Dermis microvascular lymphatic vessel endothelial cell (primary cell): ENCODE measurements at places on chromosomes 7 and 10.
A peak's percentile ranks its signal among the peaks of the same experiment; 100 is the strongest.

GRCh38 chr10:70528741-70529362, 50.3 kb downstream of the PALD1 start:
- DNase-seq: no peak

DNA sequence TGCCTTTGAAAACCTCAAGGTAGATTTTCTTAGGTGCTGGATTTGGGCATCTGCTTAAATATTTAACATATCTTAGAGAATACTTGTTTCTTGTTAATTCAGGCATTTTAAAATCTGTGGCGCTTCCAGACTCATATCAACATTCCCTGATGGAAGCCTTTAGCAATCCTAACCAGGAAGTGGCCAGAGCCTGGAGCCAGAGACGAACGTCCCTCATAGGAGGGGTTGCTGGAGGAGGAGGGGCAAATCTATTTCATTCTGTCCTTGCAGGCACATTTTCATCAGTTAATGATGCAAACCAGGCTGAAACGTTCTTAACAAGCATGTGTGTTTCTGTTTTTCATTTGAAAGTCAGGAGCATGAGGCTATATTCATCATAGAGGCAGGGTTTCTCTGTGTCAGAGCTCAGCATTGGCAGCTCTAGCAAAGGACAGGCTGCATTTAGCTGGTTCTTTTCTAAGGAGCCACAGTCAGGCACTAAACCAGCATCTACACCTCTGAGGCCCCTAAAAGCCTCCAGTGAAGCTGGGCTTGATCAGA, 17.8 kb upstream of the IFIT2 start:
- DNase-seq: no peak

- no peak for DNase-seq
These were observed 113.1 kb downstream of the ARL4A start for GRCh38 chr7:12800486-12800885.

GRCh38 chr7:140609646-140610045, 31.0 kb downstream of the DENND2A start:
- DNase-seq: no peak

- no peak for DNase-seq
These were observed 4.5 kb downstream of the HNRNPA2B1 start for GRCh38 chr7:26195867-26196657.

GRCh38 chr7:123393623-123394022, 140.8 kb downstream of the IQUB start:
- no peak for DNase-seq

- no peak for DNase-seq
These were observed 130.2 kb downstream of the OAT start for GRCh38 chr10:124288486-124288885.

- DNase-seq: peak; percentile 8
These were observed 2.7 kb upstream of the CUL2 start for GRCh38 chr10:35092851-35093250.

- peak; percentile 5 for DNase-seq
These were observed 25.4 kb downstream of the CYP2C9 start for GRCh38 chr10:94963901-94964300.

- no peak for DNase-seq
These were observed 162.8 kb downstream of the USP6NL start for GRCh38 chr10:11448545-11449244.

- DNase-seq: no peak
These were observed 90.8 kb downstream of the KIAA1217 start for GRCh38 chr10:24299578-24300260.

GRCh38 chr7:29502133-29502532, 61.5 kb upstream of the PRR15 start:
- DNase-seq: no peak

DNA sequence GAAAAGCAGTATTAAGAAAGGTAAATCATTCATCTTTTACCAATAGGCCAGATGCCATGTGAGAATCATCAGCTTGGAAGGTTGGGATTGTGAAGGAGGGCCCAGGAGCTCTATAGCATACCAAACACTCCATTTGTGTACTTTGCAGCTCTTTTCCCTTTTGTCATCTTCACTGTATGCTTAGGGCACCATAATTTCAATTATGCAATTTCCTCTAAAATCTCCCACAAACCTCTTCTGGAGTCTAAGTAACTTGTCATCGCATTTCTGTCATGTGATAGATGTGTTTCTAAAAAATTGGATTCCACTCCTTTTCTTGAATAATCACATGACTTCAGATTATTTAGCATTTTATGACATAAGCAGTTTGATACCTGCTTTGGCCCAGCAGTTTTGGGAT, 17.9 kb downstream of the RPP30 start:
- DNase-seq: no peak

DNA sequence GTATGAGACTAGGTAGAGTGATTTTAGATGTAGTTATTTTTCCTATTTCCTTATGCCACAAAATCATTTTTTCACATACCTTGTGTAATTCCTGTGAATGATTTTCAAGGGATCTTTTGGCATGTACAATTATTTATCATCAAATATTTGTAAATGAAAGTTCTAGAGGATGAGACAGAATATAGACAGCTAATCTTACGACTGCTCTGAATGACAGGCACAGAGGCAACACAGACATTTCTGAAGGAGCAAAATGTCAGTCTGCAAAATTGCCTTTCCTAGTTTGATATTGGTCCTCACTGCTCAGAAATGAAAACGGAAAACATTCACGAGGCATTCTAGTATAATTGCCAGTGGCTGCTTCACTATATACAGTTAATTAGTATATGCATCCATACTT, 810.6 kb upstream of the C7orf33 start:
- no peak for DNase-seq

- no peak for DNase-seq
These were observed 36.0 kb upstream of the PRR15 start for GRCh38 chr7:29527505-29528108.

GRCh38 chr10:131271195-131271880, 40.2 kb downstream of the TCERG1L start:
- no peak for DNase-seq

DNA sequence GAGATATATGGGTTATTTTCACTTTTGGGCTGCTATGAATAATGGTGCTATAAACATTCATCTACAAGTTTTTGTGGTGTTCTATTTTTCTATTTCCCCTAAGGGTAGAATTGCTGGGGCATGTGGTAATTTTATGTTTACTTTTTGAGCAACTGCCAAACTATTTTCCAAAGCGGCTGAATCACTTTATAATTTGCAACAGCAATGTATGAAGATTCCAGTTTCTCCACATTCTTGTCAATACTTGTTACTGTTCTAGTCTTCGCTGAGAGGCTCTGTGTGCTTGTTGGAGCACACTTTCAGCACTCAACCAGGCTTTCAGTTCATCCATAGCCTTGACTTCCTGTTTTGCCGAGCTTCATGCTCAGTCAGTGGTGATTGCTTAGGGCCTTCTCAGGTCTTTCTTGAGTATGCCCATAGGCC, 39.0 kb downstream of the ADK start:
- DNase-seq: peak; percentile 62

DNA sequence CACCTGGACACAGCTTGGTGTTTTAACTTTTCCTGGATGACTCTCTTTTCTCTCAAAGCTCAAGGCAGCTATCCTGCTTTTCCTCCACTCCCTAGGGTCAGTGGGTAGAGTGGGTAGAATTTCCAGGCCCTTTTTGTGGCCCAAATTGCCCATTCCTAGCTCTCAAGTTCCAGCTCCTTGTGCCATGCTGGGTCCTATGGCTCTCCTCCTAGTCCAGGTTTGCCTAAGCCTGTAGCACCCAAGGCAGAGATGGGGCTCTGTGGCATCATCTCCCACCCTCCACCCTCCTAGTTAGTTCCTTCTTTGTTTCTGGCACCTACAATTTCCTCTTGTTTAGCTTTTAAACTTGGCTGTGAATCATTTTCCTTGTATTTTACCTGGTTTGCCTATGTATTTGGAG, 9.7 kb downstream of the CPA4 start:
- DNase-seq: no peak

DNA sequence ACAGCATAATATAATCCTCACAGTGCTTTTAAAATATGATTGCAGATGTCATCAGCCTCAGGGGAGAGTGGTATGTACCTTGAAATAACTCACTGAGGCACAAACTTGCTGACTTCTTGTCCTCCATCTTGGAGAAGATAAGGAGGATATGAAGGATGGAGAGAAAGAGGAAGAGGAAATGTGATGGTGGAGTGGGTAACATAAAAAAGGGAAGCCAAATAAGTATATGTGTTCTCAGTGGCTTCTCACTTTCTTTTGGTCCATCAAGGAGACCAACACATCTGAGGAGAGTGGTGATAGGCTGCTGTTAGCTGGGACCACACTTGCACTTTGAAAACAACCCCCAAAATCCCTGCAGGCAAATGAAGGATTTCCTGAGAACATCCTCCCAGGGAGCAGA, 21.6 kb upstream of the ZNF37A start:
- no peak for DNase-seq

- no peak for DNase-seq
These were observed 375.5 kb downstream of the TCERG1L start for GRCh38 chr10:130935897-130936550.

DNA sequence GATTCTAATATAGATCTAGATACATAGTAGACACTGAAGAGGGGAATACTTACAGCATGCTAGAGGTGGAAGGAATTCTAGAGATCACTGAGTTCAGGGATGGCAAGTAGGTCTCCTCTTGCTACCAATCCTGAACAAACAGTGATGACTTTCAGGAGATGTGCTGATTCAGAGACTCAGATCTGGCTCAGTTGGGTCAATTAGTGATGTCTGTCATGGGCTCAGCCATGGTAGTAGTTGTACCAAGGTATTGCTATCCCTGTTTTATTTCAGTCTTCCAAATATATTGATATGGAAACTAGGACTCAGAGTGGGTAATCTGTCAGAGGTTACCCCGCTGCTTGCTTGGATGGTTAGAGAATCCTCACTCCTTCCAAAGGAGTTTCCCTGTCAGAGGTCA, 38.5 kb downstream of the UNC5B start:
- no peak for DNase-seq

DNA sequence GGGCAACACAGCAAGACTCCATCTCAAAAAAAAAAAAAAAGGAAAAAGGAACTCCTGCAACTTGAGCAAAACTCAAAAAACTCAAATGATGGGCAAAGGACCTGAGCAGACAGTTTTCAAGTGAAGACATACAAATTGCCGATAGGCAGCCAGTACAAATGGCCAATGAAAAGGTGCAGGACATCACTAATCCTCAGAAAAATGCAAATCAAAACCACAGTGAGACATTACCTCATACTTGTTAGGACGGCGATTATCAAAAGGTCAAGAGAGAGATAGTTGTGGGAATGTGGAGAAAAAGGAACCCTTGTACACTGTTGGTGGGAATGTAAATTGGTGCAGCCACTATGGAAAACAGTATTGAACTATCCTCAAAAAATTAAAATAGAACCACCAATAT, 16.8 kb downstream of the SVOPL start:
- no peak for DNase-seq

- peak; percentile 14 for DNase-seq
These were observed 132.1 kb upstream of the BTBD16 start for GRCh38 chr10:122138831-122139625.

- DNase-seq: peak; percentile 65
These were observed 825 bp downstream of the ADRB1 start for GRCh38 chr10:114044247-114045135.

- DNase-seq: no peak
These were observed 14.1 kb downstream of the BMPR1A start for GRCh38 chr10:86770412-86770960.

DNA sequence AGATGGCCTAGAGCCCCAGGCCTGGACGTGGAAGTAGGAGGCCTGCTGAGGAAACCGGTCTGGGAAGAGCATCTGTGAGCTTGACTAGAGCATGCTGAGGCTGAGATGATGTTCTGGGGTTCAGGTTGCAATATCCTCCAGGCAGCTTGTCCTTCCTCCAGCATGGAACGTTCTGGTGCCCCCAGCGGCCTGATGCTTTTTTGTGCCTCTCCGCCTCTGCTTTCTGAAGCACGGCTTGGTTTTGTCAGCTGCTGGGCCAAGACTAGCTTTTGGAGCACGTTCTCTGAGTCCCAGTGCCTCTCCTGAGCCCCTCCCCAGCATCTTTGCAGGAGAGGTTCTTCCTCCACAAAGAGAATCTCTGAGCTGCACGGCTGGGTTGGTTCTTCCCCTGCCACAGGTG, 682.0 kb upstream of the FOXK1 start:
- DNase-seq: no peak

- no peak for DNase-seq
These were observed 5.7 kb downstream of the PRSS1 start for GRCh38 chr7:142754681-142755575.

GRCh38 chr7:133108023-133108422, 26.1 kb upstream of the CHCHD3 start:
- no peak for DNase-seq

DNA sequence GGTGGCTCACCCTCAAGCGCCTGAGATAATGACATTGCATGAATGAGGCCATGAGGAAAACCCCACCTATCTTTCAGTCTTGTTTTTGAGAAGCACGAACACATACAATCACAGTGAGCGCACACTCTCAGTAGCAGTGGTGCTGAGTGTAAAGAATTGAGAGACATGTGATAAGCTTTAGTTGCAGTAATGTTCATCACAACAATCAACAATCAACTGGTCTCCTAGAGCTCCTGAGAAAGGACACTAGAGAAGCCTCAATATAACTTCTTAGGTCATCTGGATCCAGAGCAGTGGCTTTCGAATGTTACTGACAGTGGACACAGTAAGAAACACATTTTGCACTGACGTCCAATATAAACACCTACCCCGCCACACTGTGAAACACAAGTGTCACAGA, 12.8 kb downstream of the ERLIN1 start:
- DNase-seq: no peak

- DNase-seq: no peak
These were observed 4.0 kb downstream of the BMI1 start for GRCh38 chr10:22324893-22325271.

- DNase-seq: no peak
These were observed 56.5 kb downstream of the PLXDC2 start for GRCh38 chr10:19872504-19873271.

- no peak for DNase-seq
These were observed 104.6 kb downstream of the PPP1R9A start for GRCh38 chr7:95011995-95012394.

DNA sequence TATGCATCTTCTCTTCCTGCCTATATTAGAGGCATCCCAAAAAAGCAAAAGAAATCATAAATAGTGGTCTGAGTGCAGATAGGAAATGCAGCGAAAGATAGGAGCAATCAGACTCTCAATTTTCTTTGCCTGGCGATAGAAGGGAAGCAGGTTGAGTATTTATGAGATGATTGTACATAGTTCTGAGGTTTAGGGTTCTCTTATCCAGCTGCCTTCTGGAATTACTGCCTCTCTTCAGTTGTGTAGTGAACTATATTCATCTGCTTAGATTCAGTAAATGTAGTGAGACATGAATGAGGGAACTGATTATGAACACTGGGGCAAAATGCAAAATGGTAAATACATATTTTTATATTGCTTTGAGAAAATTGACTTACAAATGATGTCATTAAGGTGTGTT, 93.0 kb upstream of the CYP26C1 start:
- no peak for DNase-seq

DNA sequence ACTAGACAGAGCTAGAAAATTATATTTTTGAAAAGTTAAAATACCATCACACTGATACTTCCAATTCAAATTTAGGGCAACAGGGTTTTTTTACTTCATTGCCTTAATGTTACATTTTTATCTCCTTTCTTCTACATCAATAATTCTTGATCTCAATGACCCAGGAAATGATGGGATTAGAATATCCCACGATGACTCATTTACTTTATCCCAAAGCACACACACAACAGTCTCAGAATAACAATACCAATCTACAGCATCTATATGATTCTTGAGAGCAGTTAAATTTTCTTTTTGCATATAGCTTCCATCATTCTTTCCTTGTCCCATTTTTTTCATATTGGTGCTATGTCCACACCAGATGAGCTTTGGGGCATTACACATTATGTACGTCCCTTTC, 98.4 kb upstream of the EEPD1 start:
- no peak for DNase-seq

GRCh38 chr10:77494756-77495541, 142.7 kb downstream of the KCNMA1 start:
- no peak for DNase-seq
